ENCODE measurements at places on chromosomes 4 and X. TPM values are rescaled to one million over a fixed set of nuclear protein-coding genes. Genes with fewer than 3 reads are reported as not detected.

GRCh38 chr4:137960371-137961050 lies 281.6 kb downstream of the SLC7A11 start:
- H3K4me3 ChIP-seq: no peak overlapping the region
- no peaks in the 10 kb centered on the region for H3K4me1 ChIP-seq
- no peaks in the 10 kb centered on the region for H3K36me3 ChIP-seq
- no peak for DNase-seq
- H3K27ac ChIP-seq: no peak overlapping the region

DNA sequence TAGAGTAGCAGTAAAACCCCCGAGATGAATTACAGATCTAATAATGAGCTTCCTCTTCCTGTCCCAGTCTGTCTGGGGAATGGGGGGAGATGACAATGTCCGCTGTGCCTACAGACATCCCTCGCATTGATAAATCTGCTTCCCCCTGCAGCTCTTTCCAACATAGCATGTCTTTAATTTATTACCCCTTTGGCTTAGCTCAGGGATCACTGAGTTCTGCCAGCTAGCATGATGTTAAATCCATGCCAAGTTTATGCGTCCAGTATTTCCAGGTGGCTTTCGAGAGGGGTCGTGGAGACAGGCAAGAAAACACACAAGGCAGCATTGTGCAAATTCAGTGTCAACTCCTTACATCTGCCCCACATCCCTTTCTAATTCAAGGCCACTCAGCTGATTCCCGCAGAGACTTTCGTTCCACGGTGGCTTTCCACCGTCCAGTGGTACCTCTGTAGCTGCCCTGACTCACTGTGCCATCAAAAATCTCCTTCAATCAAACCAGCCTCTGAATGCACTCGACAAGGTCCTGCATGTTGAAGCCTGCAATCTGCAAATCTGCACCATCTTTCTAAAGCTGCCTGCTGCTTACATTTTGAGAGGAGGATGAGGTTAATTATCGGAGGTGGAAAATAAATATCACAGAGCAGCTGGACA lies 75.1 kb downstream of the MXRA5 start:
- H3K4me3 ChIP-seq: no peak overlapping the region
- H3K4me1 ChIP-seq: no peaks in the 10 kb centered on the region
- H3K27me3 ChIP-seq: no peaks in the 10 kb centered on the region
- H3K36me3 ChIP-seq: no peaks in the 10 kb centered on the region
- no peak overlapping the region for H3K27ac ChIP-seq
- DNase-seq: no peak

DNA sequence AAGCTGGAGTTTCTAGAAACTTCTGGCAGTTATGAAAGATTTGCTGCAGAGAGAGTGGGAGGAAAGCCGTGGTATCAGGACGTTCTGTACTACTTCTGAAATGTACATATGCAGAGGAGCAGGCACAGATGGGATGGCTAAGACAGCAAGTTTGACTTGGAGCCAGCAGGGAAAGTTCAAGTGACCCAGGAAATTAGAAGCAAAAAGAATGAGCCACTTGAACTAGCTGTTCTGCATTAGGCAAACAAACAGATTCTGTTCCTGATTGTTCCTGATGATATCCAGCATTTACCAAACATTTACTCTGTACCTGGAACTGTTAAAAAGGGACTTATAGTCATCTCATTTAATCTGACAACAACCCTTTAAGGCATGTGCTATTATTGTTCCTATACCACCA lies 41.4 kb upstream of the CXCL13 start:
- no peak for DNase-seq
- no peaks in the 10 kb centered on the region for H3K36me3 ChIP-seq
- H3K27ac ChIP-seq: no peak overlapping the region
- no peaks in the 10 kb centered on the region for H3K27me3 ChIP-seq
- no peak overlapping the region for H3K4me3 ChIP-seq
- H3K4me1 ChIP-seq: no peaks in the 10 kb centered on the region

ZMAT1 gene
- 0.94 TPM for total RNA-seq

ALAS2 gene
- total RNA-seq: 0.48 TPM
